Effector CD4-positive, alpha-beta T cell (primary cell): ENCODE measurements at places on chromosomes 6 and 20.

DNA sequence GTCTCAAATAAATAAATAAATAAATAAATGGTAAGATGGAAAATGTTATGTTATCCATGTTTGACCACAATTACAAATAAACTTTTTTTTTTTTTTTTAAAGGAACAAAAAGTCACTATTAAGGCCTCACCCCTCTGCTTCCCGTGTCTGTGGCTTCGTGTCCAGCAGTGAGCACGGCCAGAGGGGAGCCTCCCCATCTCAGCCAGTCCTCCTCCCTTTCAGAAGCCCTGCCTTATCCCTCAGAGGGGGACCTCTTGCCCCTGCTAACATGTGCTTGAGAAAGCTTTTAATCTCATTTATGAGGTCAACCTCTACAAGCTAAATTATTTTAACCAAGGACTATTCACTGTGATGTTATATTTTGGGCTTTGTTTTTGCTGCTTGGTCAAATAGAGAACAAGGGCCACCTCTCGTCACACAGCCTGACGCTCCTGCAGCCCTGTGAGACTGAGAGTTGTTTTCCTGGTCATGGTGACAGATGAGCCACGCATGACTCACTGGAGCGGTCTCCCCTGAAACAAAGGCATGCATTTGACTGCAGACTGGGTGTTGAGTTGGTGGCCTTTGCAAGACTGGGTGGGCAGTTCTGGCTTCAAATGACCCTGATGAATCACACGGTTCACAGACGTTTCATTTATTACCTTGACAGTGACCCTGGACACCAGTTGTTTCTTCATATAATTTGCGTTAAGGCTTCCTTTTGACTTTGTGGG, 131.8 kb downstream of the TIAM2 start:
- no peak for DNase-seq

- no peak for DNase-seq
Observed at GRCh38 chr6:79802657-79803300, 144.6 kb downstream of the ELOVL4 start.

DNA sequence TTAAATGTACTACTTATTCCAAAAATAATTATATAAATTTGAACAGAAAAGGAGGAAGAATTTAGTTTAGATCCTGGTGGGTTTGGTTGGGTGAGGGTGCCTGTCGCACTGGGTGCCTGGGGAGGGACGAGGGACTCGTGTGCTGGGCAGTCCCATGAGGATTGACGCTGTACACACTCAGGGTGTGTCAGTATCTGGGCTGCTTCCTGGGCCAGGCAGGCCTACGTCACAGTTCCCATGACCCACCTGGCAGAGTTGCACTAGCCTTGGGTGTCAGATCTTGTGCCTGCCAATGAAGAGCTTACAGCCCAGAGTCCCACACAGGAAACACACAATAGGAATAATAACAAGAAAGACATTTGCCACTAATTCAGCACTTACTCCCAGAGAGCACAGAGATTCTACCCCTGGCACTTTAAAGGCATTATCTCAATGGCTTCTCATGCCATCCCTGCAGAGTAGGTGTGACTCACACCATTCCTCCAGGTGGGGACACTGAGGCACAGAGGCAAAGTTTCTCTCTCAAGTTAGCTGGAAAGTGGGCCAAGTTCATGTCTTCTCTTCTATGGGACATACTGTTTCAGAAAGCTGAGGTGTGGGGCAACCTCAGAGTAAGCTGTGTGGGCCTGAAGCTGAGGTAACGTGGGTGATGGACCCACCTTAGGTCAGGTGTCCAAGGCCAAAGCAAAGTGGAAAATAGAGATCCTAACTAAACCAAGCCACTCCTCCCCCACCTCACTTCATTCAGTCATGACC, 1.3 kb upstream of the SDCBP2 start:
- no peak for DNase-seq

GRCh38 chr6:28738396-28738765, 185.4 kb downstream of the TRIM27 start:
- no peak for DNase-seq

DNA sequence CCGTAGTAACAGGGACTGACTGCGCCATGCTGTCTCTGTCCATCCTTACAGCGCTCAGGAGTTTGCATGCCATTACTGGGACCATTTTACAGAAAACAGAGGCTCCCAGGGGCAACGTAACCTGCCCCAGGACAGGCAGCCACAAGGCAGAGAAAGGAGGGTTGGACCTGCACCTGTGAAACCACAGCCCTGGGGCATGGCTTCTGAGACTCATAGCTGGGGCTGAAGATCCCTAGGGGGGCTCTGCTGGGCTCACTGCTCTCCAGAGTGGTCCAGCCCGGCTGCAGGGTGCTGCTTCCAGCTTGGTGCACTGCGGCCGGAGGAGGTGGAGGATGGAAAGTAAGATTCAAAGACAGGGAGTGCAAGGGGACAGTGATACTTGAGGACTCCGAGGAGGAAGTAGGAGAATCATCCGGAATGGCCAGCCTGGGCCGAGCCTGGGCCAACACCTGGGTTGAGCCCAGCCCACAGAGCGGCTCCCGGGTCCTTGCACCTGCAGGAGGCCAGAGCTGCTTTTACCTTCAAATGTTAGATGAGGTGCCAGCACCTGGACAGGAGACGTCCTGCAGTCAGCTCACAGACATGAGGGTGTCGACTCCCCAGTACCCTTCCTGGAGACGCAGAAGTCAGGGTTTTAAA, 183.2 kb downstream of the CDH4 start:
- DNase-seq = no peak

DNA sequence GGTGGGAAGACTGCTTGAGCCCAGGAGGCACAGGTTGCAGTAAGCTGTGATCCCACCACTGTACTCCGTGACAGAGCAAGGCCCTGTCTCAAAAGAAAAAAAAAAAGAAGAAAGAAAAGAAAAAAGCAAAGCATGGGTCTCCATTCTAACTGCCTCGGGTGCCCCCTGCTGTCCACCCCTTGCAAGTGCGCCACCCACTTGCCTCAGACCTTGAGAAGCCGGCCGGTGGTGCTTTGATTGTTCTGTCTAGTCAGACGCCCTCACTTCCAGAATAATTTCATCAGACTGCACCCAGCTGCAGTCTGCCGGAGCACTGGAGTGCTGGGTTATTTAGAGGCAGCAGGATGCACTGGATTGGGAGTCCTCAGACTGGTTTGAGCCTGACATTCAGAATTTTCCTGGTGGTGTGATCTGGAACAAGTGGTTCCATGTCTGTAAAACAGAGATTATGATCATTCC, 17.6 kb upstream of the TM9SF4 start:
- peak; percentile 67 for DNase-seq

GRCh38 chr6:148222846-148223245, 119.8 kb upstream of the SASH1 start:
- no peak for DNase-seq
